NCI-H1105 treated with DMSO at 0.1 percent for 48 hours (cell line): ENCODE measurements at places on chromosomes 7 and 10.

GRCh38 chr10:68877482-68878110 lies 23.5 kb upstream of the DDX50 start:
- no peak for DNase-seq

DNA sequence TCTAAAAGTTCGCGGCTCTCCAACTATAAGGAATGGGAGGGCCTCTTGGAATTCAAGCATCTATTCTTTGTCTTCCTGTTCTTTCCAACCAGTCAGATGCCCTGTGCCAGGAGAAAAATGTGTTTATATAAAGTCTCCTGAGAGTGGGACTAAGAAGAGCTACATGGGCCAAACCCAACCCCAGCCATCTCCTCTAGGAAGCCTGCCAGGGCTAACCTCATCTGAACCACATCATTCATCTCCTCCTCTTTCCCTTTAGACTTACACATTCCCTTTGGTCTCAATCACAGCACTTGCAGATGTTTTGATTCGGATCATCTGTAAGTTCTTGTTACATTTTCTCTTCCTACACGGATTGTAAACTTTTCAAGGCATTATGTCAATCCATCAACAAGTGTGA lies 62.6 kb downstream of the DOCK4 start:
- no peak for DNase-seq

DNA sequence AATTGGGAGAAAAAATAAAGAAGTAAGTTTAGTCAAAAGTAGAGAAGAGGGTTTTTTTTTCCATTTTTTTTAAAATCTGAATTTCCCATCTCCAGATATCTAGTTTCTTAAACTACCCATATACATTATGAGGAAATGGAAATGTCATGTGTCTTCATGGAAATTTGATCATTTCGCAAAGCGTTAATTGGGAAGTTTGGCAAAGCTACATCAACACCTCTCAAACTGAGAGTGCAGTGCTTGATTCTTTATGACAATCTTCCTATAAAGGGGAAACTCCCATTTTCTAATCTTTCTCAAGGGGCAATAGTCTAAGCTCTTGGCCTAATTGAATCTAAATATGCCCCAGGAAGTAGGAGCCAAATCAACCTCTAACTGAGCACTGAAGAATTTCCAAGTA lies 110.4 kb upstream of the INHBA start:
- no peak for DNase-seq

GRCh38 chr10:28730031-28730778 lies 52.9 kb downstream of the BAMBI start:
- no peak for DNase-seq

DNA sequence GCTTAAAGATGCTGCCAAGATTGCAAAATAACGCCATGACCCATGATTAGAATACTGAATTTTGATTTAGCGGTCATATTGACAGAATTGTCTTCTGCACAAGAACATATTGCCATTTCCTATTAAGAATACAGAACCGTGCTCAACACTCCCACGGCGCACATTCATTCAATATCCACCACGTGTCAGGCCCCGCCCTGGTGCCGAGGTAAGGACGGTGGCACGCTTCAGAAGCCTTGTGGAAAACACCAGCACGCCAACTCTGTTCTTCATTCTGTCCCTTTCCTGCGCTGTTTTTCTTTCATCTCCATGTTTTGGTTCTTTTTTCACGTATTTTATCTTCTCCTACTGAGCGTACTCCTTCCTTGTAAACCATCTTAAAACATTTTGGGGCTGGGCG lies 189.3 kb downstream of the ZMYND11 start:
- no peak for DNase-seq
